ENCODE measurements at places on chromosomes 7 and 10.

- DNase-seq: no peak
Observed at GRCh38 chr10:102485093-102485784, 17.3 kb downstream of the ACTR1A start.

DNA sequence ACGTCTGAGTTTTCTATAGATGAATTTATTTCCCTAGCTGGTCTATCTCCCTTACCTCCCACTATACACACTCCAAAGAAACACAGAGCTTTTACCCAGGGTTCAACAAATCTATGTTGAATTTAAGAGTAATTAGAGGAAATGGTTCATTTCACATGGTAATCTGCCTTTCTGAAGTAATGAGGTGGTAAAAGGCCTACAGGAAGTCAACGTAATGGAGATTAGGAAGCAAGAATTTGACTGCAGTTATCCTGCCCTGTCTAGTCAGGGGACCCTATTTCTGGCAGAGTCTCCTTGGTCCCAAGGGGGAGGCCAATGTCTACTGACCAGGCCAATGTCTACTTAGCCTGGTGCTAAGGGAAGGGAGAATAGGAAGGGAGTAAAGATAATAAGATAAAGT, 21.4 kb upstream of the SIRT1 start:
- no peak for DNase-seq

GRCh38 chr10:26486304-26486703, 48.2 kb downstream of the APBB1IP start:
- DNase-seq: peak; percentile 68

DNA sequence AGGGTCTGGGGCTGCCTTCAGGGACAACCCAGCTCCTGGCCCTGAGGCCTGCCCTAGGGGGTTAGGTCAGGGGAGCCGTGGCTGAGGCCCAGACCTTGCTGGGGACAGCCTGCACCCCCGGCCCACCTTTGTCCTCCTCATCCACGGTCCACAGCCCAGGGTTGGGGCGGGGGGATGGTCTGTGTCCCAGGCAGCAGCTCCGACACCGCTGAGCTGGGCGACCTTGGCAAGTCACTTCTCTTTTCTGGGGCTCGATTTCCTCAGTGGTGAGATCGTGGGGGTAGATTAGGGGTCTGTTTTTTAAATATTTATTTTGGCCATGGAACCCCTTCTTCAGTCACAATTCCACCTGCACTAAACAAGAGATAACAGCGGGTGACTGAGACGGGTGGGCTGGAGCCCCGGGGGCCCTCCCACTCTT, 30.9 kb downstream of the DNAJB12 start:
- DNase-seq: no peak

DNA sequence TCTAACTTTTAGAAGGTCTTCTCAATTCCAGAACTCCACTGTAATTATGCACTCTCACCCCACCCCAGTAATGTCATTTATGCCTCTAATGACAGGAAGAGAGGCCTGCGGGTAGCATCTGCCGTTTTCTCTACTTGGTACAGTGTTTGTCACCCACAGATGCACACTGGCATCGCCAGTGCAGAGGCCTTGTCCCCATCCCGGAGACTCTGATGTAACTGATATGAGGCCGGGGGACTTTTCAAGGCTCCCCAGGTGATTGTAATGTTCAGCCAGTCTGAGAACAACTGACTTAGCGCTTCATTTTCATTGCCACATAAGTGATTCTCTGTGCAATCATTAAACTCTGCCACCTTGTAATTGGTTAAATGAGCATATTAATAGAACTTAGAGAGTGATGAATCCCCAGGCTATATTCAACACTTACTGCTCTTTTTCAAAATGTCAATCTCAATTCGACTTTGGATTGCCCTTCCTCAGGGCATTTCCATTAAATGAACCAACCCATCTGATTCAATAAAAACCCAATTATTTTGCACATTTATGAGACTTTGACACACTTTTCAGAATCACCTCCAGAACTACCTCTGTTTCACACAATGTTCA, 113.2 kb downstream of the HERPUD2 start:
- DNase-seq: no peak

DNA sequence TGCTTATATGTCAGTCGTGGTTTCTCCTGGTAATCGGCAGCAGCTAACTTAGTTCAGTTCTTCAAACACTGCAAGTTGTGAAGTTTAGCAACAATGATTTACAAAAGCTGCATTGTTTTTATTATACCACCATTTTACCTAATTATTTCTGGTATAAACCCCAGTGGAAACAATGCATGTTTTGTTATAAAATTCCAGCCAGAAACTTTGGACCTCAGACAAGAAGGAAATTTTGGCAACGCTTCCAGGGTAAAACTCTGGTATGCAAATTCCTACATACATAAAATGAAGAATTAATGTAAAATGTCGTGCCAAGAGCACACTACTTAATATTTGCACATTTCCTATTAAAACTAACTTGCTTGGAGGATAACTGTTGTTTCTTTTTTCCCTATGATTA, 277.4 kb upstream of the LYZL1 start:
- peak; percentile 41 for DNase-seq

GRCh38 chr7:78489476-78490240, 691.1 kb downstream of the PHTF2 start:
- DNase-seq: peak; percentile 18

GRCh38 chr7:36972140-36972518, 247.8 kb upstream of the AOAH start:
- no peak for DNase-seq

DNA sequence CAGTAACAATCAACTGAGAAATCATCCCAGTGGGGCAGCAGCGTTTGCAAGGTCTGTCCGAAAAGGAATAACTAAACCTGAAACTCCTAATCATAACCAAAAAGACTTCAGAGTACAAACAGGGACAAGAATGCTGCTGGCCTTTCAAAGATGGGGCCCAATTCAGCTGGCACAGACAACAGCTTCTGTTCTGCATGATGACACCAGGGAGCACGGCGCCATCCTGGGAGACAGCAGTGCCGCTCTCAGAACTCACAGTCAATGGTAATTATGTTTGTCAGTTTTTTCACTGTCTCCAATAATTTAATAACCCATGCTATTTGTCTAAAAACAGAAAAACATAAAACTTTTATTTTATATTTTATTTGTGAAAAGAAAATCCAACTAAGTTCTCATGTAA, 90.0 kb downstream of the LARP4B start:
- no peak for DNase-seq

- DNase-seq: no peak
Observed at GRCh38 chr10:91582153-91582554, 50.7 kb downstream of the PPP1R3C start.

DNA sequence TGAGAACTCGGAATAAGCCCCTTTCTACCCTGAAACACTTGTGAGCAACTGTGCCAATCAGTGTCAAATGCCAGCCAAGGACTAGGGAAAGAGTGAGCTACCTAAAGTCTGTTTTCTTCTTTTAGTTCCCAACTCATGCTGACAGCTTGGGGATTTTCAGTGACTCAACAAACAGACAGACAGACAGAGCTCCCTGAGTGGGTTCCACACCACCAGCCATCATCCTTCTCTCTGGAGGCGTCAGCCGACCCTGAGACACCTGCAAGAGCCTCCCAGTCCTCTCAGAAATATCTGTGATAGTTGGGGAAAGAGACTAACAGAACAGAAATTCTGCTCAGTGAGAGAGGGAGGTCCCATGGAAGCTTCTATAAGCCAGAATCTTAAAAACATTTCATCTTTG, 49.5 kb downstream of the GATA3 start:
- no peak for DNase-seq

DNA sequence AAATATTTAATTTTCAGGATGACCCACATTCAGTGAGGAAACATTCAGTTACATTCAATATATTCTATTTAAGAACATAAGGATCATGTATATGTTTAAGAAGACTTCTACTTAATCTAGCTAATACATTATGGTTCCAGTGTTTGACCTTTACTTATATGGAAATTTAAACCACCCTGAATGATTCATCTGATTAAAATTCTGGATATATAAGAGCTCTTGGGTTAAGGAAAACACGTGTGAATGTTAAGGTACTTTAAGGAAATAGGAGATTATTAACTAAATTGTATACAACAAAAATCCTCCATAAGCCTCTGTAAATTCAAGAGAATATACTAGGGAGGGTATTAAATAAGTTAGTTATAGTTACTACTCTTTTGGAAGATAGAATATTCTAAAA, 40.9 kb downstream of the HDAC9 start:
- no peak for DNase-seq

DNA sequence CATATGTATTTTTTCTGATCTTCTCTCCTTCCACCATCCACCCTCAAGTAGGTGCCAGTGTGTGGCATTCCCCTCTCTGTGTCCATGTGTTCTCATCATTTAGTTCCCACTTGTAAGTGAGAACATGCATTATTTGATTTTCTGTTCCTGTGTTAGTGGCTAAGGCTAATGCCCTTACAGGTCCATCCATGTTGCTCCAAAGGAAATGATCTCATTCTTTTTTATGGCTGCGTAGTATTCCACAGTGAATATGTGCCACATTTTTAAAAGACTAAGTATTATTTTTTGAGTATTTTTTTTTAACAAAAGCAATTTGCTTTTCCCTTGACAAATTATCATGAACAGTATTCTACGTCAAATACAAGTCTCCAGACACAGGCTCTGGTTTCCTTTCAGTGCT, 86.4 kb upstream of the ZNF746 start:
- no peak for DNase-seq

DNA sequence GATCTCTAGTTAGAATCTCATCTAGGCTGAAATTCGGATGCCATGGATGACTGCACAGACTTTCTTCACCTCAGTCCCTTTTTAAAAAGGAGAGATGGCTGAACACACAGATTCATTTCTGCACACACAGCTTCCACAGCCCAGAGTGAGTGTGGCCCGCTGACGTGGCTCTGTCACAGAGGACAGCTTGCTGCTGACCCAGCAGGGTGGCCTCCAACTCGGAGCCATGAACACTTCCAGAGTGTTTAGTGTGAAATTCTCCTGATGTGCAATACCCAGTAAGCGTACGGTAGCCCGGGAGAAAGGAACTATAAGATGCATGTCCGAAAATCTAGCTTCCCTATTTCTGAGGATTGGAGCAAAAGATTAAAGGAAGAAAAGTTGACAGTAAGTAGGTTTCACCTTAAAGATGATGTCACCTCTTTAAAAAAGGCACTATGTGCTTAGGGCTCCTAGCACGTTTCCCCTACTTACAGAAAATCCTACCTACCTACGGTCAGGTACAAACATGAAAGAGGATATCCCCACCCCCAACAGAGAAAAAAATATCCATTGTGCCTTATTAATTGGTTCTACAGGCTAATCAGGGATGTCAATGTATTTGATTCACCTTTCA, 162.2 kb downstream of the RAPGEF5 start:
- no peak for DNase-seq

GRCh38 chr7:138690495-138690894, 10.7 kb downstream of the SVOPL start:
- no peak for DNase-seq

GRCh38 chr7:130794619-130794922, 60.6 kb upstream of the KLF14 start:
- no peak for DNase-seq

DNA sequence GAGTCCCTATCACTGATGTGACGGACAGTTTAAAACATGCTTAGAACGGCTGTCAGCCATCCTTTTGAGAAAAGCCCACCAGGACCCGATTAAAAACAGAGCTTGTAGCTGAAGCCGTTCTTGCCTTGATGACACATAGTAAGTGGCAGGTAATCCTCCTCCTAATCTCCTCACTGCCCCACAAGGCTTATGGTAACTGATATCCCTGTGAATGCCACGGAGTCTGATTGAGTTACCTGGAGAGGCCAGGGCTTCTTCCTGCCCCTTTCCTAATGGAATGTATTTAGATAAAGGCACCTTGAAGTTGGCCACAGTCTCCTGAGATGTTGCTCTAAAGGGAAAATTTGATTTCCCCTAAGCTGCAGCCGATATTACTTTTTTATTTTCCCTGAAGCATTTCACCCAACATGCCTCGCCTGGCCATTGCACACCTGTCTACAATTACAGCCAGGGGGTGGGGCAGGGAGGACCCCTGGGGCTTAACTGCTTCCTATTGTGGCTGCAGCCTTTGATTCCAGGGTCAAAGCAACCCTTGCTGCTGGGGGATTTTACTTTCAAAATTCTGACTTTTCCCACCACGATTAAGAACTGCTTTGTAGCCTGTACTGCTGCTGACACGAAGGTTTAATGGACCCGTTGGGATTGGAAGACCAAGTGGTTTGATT, 169.0 kb upstream of the GPR26 start:
- no peak for DNase-seq

DNA sequence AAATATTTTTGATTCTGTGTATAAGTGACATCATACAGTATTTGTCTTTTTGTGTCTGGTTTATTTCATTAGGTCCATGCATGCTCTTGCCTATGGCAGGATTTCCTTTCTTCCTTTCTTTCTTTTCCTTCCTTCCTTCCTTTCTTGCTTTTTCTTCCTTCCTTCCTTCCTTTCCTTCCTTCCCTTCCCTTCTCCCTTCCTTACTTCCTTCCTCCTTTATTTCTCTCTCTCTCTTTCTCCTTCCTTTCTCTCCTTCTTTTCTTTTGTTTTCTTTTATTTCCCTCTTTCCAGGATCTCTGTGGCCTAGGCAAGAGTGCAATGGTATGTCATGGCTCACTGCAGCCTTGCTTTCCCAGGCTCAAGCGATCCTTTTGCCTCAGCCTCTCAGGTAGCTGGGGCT, 31.4 kb upstream of the CALU start:
- DNase-seq: no peak

DNA sequence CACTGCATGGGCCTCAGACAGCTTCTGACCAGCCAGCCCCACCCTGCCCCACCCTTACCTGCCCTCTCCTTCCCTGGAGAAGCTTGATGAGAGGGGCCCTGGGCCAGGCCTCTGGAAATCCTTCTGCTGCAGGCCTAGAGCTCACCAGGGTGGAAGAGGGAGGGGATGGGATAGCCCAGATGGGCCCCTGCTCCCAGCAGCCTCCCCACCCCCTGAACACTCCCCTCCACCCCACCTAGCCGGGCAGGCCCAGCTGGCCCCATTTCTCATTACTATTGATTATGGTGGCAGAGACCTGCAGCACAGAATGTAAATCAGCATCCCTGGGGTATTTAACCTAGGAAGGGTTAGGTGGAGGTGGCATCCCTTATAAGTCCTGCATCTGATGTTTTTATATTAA, 11.6 kb upstream of the RET start:
- DNase-seq: no peak

GRCh38 chr10:72851509-72851908, 42.0 kb upstream of the OIT3 start:
- DNase-seq: no peak

- no peak for DNase-seq
Observed at GRCh38 chr7:119944601-119944972, 328.4 kb upstream of the KCND2 start.

DNA sequence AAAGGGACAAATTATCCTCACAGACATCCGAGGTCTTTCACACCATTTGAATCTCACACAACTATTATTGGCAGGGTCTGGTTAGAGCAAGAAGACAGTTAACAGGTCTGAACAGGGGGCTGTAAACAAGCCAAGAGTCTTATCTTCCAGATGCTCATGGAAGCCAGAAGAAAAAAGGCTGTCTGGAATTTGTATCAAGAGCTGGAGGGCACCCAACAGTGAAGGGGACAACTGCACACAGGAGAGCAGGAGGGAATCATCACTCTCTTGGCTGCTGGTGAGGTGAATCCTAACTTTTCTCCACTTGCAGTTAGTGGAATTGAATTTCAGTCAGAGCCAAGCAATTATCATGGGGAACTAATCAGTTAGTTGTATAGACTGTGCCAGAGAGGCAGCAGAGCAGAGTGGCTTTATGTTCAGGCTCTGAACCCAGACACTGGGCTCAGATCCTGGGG, 880.2 kb upstream of the AUTS2 start:
- DNase-seq: no peak

GRCh38 chr7:149353739-149354504, 91.9 kb downstream of the ZNF783 start:
- DNase-seq: no peak

Data from adipocyte (in vitro differentiated cells).